Cardiac septum (tissue), 1 donor: ENCODE measurements at places on chromosomes 11 and 22. TPM values are rescaled to one million over a fixed set of nuclear protein-coding genes. Genes with fewer than 3 reads are reported as not detected.

DNA sequence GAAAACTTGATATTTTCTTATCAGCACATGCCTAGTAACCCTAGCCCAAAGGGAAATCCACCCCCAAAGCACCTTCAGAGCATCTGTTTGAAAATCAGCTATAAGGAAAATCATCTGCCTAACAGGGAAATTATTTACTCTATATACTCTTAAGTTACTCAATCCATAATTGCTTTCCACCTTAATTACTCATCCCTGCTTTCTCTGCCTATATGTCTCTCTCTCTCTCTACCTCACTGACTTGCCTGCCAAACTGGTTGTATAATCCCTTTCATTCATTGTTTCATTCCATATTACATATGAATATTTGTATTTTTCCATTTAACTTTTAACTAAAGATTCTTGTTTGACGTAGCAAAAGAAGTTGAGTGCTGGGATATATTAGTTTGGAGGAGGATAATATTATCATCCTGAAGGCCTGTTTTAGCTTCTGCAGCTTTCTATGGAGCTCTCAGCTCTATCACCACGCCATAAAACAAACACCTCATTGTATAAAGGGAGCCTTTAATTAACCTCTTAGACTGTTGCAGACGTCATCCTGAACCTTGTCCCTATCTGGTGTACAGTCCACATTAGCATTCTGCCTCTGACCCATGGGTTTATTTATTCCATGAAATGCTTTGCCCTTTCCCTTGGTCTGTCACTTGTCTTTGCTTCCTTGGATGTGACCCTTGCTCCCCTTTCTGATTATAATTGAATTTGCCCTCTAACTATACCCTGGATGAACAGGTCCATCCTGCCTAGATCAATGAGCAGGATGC is 98.9 kb downstream of the INSC start:
- DNase-seq, result no peak

DNA sequence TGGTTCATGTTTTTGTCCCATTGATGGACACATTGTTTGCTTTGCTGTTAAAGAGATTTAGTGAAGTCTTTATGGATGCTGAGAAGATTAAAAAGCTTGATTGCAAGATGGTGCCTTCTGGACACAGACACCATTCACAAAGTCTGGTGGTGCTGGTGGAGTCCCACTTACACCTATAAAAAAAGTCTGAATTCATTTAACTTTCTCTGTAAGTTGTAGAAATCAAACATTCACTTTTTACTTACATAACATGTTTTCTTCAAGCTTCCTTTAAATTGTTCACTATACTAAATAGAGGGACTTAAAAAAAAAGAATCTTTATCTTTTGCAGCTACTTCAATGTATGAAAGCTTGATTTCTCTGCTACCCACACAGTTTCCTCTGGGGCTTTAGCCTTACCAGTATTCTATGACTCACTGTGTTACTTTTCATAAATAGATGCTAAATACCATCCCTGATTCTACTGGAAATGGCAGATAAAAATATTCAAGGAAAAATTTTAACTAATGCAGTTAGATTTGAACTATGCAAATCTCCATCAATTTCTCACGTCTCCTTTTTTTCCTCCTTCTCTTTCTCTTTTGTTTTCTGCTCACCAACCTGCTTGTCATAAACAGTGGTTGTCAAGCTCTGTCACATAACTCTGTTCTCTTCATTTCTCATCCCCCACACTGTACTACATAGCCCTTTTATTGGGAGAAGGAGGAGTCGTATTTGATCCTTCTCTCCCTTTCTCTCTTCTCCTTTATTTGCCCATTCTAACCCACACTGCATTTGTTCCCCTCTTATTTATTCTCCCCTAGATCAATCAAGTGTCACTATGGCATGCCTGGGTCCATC is 89.7 kb downstream of the FAM76B start:
- DNase-seq, result no peak

DNA sequence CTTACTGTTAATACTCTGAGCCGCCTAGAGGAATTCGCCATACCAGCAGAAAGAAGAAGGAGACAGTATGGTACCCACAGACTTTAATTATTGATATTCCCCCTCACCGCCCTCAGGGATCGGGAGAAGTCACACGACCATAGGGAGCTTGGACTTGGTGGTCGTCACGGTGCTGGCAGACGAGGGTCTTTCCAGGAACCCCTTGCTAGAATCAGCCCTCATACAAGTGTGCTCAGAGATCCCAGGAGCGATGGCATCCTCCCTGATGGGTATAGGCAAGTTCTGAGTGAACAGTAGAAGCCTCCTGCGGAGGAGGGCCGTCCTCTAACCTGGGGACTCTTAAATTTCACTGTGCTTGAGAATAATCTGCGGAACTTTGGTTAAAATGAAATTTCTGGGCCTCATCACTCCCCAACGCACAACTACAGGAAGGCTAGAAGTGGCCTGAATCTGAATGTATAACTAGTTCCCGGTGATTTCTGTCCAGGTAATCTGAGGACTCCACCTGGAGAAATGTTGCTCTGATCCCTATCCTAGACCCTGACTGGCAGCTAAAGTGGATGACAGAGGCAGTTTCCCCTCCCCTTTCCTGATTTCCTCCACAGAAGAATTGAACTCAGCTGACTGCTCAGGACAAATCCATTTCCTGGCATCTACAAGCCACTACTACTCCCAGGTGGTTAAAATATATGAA is 4.5 kb downstream of the VSIG2 start:
- DNase-seq, result no peak

ACRV1 gene
- total RNA-seq, result not detected

NEFH gene
- 0.22 TPM for total RNA-seq
